ENCODE measurements at places on chromosomes 3 and 15.

- no peak for DNase-seq
Measured at GRCh38 chr15:76064375-76064774, 4.6 kb downstream of the TMEM266 start.

DNA sequence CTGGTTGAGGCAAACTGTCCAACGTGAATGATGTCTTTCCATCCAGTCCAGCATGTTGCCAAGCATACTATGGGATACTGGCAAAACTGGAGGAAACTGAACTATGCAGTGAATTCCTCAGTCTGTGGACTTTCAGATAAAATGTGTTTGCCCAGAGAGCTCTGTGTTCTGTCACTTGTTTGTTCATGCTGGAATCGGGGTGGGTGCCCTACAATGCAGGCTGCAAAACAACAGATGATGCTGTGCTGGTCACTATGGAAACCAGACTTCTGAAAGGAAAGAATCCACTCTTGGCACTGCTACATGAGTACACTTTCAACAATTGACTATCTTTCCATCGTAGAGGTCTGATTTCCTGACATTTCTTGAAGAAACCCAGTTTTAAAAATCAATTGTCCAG, 272.5 kb upstream of the ARHGEF26 start:
- DNase-seq = no peak

DNA sequence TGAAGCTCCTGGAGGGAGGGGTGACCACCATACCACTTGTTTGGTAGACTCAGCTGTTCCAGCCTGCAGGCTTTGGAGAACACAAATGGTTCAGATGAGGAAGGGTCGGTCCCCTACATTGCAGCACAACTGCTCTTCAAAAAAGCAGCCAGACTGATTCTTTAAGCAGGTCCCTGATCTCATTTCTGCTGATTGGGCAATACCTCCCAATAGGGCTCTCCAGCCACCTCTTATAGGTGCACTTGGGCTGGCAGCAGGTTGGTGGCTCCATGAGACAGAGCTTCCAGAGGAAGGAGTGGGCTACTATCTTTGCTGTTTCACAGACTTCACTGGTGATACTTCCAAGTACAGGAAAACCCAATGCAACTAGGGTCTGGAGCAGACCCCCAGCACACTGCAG, 65.9 kb upstream of the PEX5L start:
- no peak for DNase-seq

DNA sequence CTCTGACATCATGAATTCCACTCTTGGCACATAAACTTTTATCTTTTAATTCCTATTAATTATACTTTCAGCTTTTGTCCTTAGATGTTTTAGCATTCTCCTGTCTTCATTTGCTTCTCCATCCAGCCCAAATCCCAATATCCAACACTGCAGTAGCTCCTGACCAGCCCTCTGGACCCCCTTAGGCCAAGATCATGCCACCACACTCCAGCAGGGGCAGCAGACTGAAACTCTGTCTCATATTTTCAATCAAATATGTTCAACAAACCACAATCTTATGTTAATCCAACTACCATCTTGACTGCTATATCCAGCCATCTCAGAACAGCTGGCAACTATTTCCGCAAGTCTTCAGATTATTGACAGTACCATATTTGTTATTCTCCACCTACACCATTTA, 315.8 kb upstream of the ROBO2 start:
- no peak for DNase-seq

DNA sequence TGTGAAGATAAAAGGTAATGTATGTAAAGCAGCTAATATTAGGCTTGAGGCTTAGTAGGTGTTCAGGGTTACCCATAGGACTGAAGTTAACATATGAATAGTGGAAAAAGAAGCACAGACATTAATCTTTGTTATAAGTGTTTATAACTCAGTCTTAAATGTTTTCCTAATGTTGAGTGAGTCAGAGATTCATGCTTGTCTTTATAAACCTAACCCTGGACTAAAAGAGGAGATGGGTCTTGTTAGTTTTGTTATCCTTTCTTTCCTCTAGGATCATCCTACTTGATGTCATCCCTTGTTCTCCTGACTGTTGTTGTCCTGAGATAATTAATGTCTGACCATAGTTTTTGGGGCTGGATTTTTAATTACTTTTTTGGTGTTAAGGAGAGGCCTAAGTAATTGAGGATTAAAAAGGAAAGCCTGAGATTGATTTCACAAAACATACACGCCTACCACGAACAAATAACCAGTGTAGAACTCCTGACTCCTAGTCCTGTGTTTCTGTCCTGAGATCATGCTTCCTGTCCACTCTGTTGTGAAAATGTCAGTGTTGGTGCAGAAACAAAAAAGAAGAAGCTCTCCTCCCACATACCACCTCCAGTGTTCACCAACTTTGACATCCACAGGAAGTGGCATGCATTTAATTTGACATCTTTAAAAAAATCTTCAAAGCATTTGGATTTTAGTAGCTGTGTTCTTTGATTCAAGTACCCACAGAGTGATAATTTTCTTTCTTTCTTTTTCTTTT, 8.4 kb downstream of the MITF start:
- peak; percentile 57 for DNase-seq

- no peak for DNase-seq
Measured at GRCh38 chr15:50186752-50187151, 4.8 kb downstream of the SLC27A2 start.

- no peak for DNase-seq
Measured at GRCh38 chr15:57961919-57962318, 103.6 kb downstream of the ALDH1A2 start.

DNA sequence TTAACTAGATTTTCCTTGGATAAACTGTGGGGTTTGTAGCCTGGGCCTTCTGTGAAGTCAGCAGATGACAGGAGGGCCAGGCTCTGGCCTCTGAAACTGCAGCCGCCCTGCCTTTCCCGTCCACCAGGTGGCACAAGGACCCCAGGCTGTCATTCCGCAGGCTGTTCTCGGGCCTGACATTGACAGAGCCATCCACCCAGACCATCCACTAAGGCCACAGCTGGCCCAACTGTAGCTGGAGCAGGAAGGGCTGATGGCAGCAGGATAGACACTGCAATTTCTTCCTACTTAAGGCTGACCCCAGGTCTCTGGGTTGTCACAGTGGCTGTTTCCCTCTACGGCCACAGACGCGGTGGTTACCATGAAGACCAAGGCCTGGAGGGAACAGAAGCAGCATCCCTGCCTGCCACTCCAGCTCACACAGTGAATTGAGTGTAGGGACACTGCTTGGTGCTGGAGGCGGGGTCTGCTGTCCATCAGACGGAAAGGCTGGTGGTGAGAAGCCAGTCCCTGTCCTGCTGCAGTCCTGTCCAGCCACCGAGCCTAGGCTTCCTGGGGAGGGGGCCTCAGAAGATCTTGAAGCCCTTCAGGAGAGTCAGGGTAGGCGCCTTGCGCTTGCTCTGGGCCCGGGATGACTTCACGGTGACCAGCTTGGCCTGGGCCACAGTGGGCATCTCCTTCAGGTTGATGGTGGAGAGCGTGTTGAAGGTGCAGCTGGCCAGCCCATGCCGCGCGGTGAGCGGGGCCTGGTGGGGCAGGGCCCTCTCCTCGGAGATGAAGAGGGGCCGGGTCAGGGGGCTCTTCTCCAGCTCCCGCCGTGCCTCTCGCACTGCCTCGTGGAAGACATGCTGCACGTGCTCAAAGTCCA, 9.4 kb downstream of the SLC51B start:
- peak; percentile 57 for DNase-seq

DNA sequence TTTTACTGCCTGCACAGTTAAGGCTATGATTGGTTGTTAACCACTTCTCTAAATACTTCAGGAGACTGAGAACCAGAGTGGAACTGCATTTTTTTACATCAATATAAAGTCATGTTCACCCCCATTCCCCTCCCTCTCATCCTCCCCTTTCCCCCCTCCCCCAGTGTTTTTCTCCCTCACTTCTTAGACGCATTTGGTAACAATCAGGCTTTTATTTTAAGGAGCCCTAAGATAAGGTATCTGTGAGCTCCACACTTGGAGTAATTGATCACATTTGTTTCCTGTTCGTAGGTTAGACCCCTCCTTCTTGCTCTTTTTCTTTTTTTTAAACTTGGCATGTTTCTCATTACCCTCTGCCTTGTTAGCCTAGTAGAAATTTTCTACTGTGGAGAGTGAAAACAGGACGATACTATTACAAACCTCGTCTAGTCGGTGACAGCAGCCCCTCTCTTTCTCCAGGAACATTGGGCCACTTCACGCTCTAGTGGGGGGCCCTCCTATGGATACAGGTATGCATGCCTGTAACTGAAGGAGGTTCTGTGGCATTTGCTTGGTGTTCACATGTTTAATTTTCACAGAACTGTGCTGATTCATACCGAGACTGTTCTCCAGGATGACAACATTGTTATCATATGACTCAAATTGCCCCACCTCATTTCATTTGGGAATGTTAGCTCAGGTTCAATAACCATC, 314.4 kb downstream of the MECOM start:
- no peak for DNase-seq

- no peak for DNase-seq
Measured at GRCh38 chr15:89171136-89172072, 50.0 kb downstream of the RLBP1 start.

- no peak for DNase-seq
Measured at GRCh38 chr3:31433679-31433992, 99.1 kb upstream of the STT3B start.

DNA sequence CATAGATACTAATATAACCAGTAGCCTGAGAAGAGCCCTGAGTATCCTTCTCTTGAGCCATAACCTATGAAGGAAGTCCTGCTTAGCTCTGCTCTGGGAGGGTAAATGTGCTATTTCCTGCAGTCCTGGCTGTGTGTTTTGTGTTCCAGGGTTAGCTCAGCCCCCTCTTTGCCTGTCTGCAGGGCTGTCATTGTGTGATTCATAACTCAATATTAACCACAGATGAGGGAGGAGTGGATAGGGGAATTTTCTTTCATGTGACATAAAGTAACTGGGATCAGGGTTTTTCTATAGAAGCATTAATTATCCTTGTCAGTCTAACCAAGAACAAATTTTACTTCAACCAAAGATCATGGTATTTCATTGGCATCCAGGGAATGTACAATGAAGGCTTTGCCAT, 183.3 kb upstream of the ZBTB20 start:
- peak; percentile 78 for DNase-seq

DNA sequence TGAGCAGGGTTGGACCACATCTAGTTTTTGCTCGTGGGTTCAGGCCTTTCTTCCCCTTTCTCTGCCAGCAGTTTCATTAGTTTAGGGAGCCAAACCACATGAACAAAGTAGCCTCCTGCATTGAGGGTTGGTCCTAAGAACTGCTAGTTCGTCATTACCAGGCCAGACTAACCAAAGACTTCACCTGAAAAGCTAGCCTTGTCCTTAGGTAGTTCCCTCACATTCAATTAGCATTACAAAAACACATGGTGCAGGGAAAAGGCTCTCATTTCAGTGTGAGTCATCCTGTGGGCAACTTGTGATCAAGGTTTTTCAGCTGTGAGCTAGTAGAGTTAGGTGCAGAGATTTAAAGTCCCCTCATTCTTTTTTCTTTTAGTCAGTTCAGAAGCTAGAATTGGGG, 279.3 kb upstream of the CTNNB1 start:
- no peak for DNase-seq

DNA sequence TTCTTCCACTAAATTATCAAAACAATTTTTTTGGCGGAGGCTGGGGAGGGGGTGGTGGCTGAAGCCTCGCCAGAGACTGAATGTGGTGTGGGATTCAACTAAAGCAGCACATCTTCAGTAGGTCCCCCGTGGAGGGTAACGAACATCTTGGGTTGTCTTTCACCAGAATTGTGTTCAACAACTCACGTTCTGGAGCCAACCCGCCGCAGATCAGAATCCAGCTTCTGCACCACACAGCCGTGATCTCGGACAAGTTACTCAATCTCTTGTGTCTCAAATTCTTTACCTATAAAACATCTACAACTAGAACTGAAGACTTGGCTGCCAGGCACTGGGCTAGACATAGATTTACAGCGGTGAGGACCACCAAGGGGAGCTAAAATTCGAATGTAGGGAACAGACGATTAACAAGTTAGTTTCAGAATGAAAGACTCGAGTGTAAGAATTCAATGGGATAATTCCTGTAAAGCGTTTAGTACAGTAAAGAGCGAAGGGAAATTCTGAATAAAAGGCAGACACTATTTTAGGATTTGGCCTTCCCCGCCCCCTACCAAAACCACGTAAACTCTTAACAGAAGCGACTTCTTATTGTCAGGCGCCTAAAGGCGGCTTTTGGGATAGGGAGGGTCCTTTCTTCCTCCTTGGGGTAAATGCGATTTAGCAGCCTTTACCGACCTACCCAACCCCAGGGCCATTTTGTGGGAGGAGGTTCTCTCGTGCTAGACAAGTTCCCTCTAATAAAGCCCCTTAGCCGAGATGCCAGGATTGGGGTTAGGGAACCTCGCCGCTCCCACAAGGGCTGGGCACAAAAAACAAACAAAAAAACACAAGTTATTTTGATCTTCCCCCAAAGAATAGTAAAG, 697 bp upstream of the RAB5A start:
- DNase-seq = no peak

GRCh38 chr3:123416647-123417046, 32.2 kb downstream of the ADCY5 start:
- DNase-seq = no peak

DNA sequence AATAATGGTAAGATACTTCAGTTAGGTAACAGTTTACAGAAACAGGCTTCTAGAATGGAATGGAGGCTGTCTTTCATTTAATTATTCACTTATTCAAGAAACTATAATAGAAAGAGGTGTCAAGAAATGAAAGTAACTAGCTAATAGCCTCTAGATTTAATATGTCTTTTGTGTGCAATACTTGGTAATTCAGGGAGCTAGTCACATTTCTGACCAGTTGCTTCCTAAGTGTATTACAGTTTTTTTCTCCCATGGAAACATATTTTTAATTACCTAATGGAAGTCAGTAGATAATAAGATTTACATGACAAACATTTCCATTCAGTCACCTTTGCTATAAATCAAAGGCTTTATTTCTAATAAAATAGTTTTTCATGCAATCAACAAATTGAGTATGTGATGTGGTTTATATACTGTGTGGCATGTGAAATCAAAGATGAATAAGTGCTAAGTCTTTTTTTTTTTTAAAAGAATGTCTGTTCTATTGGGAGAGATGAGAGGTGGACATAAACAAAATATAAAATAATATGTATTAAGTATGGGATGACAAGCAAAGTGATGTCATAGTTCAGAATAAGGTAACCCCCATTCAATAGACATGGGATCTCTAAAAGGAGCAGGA, 985.7 kb downstream of the SQOR start:
- no peak for DNase-seq

- DNase-seq = no peak
Measured at GRCh38 chr15:38668898-38669391, 104.3 kb upstream of the RASGRP1 start.

DNA sequence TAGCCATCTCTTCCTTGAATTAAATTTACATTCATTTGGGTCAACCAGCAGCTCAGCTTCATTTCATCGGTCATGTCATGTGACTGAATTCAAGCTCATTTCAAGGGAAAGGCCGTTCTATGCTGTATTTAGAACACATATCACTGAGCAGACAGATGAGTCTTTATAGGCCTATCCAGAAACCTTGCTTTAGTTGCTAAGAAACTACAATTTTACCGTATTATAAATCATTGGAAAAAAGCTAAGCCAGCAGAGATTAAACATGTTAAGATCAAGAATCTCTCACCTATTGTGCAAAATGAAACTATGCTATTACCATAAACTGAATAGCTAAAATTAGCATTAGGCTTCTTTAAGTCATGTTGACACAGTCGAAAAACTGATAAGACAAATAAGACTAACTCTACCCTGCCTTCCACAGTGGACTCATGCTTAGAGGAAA, 2.2 kb downstream of the NPTN start:
- DNase-seq = no peak

- no peak for DNase-seq
Measured at GRCh38 chr3:17939157-17939556, 196.7 kb upstream of the TBC1D5 start.
